ENCODE measurements at places on chromosomes 13 and 19. TPM values are rescaled to one million over a fixed set of nuclear protein-coding genes. Genes with fewer than 3 reads are reported as not detected.

GRCh38 chr13:35378939-35379338 lies 97.5 kb downstream of the MAB21L1 start:
- DNase-seq: no peak

DNA sequence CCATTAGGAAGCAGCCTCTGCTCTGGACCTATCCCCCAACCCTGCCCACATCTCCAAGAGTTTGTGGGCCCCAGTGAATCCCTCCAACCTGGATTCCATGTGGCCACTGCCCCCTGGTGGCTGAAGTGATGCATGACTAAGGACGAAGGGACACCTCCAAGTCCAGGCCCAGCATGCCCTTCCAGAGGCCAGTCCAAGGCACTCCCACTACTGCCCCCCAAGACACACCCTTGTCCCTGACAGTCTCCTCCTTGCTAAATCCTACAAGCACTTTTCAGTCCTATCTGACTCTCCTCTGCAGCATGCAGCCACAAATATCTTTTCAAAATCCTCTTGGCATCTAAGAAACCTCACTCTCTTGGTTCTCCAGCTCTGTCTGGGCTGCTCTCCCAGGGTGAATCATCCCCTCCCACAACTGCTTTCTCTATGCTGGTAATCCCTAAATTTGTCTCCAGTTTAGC lies 33.0 kb downstream of the DEDD2 start:
- DNase-seq: peak; percentile 97

- DNase-seq: peak; percentile 39
These were observed 17.7 kb downstream of the INTS6 start for GRCh38 chr13:51435002-51435578.

Gene DLEU7
- polyA plus RNA-seq: 8.7 TPM

Gene ZNF544
- polyA plus RNA-seq: 29.4 TPM

- no peak for DNase-seq
These were observed 16.3 kb downstream of the LCP1 start for GRCh38 chr13:46165485-46166223.

DNA sequence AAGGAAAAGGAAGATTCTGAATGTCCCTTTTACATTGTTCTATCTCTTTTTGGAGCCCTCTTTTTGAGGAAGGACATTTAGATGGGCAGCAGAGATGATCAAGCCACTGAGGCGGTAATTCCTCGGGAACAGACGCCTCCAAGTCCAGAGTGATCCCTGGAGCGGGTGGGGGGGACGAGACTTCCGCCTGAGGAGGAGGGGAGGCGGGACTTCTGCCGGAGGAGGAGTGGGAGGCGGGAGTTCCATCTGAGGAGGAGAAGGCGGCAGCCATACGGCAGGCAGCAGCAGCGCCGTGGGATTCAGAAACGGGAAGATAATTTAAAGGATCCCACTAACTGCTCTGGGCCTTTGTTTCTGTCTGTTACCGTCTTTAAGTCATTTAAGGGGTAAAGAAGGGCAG lies 37.6 kb upstream of the CD177 start:
- peak; percentile 61 for DNase-seq

Gene HPN
- polyA plus RNA-seq: 14.0 TPM

GRCh38 chr13:91891141-91891540 lies 492.7 kb downstream of the GPC5 start:
- no peak for DNase-seq

Gene TMEM145
- polyA plus RNA-seq: 2.3 TPM

GRCh38 chr19:49256691-49257090 lies 68.3 kb downstream of the SLC6A16 start:
- no peak for DNase-seq

Gene FUT1
- 4.4 TPM for polyA plus RNA-seq

- DNase-seq: peak; percentile 64
These were observed 575 bp downstream of the SHFL start for GRCh38 chr19:10086591-10087192.

DNA sequence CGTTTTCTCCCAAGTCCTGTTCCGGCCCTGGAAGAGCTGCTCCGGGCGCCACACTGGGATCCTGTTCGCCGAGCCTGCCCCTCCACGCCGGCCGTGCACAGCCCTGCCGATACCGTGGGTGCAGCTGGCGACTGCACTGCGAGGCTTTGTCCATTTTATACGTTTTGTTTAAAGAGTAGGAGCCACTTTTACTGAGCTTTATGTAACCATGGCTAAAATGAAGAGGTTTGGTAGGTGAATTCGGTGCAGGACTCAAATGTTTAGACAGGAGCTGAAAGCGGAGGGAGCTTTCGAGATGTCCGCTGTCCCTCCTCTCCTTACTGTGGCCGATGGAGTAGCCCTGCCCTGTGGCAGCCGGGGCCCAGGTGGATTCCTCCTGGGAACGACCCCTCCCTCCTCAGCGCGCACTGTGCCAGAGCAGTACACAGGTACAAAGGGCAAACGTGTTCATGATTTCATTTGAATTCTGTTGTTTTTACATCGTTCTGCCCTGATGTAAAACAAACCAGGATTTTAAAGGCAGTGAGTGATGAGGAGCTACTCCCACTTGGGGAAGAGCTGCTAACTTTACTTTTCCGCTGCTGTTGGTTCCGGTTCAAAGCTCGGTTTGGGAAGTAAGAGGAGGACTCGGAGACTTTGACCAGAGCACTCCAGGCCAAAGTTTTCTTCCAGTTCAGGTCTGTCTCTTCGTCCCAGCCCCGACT lies 1.7 kb downstream of the COL4A2 start:
- DNase-seq: peak; percentile 67

DNA sequence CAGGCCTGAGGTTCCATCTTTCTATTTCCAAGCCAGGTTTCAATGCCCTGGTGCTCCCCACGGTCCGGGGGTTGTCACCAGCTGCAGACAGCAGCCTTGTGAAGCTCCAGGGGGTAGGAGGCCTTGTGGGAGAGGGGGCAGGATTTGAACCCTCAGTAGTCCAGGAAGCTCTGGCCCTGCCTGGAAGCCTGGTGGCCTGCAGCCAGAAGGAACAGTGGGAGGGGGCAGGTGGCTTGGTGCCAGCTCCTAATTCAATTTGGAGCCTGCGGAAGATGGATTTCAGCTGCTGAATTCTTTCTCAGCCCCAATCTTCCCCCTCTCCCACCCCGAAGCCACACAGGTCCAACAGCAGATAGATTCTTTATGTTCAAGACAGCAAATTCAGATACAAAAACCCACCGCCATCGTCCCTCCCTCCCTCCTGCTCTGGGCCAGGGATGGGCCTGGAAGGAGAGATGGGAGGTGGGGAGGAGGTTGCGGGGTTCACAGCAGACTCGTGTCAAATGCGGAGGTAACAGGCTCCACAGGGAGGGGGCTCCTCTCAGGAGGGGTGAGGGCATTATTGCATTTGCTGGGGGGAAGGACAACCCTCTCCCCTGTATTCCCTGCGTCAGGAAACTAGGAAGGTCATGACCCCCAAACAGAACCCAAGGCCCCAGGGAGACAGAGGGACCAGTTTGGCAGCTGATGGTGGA lies 2.4 kb upstream of the PTGER1 start:
- DNase-seq: no peak

Gene S1PR5
- 4.6 TPM for polyA plus RNA-seq

DNA sequence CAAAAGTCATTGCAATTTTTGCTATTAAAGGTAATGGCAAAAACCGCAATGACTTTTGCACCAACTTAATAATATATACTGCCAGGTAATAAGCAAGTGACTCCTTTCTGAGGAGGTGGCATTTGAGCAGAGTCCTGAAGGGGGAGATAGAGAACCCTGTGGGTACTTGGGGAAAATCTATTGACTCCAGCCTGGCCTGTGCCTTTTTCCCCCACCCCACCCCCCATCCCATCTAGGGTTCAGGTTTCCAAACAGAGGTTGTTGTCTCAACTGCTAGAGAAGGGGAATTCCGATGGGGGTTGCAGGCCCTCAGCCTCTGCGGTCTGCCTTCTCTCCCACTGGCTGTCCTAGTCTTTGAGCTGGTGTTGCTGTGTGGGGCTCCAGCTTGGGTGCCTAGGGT lies 11.5 kb downstream of the S1PR2 start:
- DNase-seq: peak; percentile 87

Measured in GM23338 (cell line).